ENCODE measurements at places on chromosomes 5 and 9. TPM values are rescaled to one million over a fixed set of nuclear protein-coding genes. Genes with fewer than 3 reads are reported as not detected.
A peak's percentile ranks its signal among the peaks of the same experiment; 100 is the strongest.

SLCO4C1 gene
- 1.7 TPM for total RNA-seq

OTP gene
- total RNA-seq = not detected

BARX1 gene
- 79.7 TPM for total RNA-seq

TRIP13 gene
- 60.3 TPM for total RNA-seq

DNA sequence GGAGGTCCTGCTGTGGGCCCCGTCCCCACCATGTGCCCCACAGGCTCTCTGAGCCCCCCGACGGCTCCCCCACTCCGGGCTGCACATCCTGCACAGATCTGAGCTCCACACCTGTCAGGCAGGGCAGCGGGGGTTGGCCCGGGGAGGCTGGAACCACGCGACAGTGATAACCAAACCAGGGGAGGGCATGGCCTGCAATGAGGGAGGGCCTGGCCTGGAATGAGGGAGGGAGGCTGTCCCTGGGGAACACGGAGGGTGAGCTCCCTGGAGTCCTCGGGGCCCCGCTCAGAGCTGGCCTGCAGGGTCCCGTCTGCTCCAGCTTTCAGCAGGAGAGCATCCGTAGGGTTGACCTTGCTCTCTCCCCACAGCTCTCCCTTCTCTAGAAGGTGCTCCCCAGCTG lies 30.5 kb downstream of the SLC9A3 start:
- peak; percentile 82 for DNase-seq

NMUR2 gene
- total RNA-seq = not detected

PTGER4 gene
- 0.07 TPM for total RNA-seq

HRCT1 gene
- 0.21 TPM for total RNA-seq

IRX2 gene
- total RNA-seq = 74.9 TPM

- DNase-seq = peak; percentile 37
Observed at GRCh38 chr5:158770506-158770905, 329.2 kb downstream of the EBF1 start.

GRCh38 chr9:4339836-4340560 lies 40.1 kb upstream of the GLIS3 start:
- no peak for DNase-seq

DNA sequence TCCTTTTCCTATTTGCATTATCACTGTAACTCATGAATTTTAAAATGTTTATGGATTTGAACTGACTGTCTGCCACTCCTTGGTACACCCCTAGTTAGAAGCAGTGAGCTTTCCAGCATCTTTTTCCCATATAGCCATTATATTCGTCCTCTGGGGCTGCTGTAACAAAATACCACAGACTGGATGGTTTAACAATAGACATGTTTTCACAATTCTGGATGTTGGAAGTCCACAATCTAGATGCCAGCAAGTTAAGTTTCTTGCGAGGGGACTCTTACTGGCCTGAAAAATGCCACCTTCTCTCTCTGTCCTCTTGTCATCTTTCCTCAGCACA lies 530.0 kb downstream of the SEMA5A start:
- no peak for DNase-seq

- DNase-seq = no peak
Observed at GRCh38 chr9:76662476-76663281, 101.6 kb upstream of the PCA3 start.

- DNase-seq = no peak
Observed at GRCh38 chr9:16619402-16619801, 251.1 kb downstream of the BNC2 start.
